ENCODE measurements at places on chromosomes 4 and X.
A peak's percentile ranks its signal among the peaks of the same experiment; 100 is the strongest.

DNA sequence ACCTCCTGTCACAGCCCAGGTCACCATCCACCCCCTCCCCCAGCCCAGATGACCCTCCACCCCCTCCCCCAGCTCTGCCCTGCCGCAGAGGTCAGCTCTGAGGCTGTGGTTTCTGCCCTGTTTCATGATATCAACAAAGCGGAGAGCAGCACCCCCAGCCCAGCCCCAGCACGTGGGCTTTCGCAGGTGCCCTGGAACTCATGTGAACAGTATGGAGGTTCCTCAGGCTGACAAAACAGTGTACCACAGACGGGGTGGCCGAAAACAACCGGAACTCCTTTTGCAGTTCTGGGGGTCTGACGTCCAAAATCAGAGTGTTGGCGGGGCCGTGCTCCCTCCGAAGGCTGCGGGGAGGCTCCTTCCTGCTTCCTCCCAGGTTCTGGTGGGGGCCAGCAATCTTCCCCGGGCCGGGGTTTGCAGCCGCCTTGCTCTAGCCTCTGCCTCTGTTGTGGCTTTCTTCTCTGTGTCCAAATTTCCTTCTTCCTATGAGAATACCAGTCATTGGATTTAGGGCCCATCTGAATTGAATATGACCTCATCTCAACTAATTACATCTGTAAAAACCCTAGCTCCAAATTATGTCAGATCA, 7.9 kb upstream of the PSAPL1 start:
- DNase-seq: no peak
- no peak overlapping the region for H3K27ac ChIP-seq
- H3K4me3 ChIP-seq: no peak overlapping the region

- H3K4me1 ChIP-seq: no peaks in the 10 kb centered on the region
- no peaks in the 10 kb centered on the region for H3K36me3 ChIP-seq
Measured at GRCh38 chrX:25158635-25159034, 142.9 kb upstream of the ARX start.

GRCh38 chr4:10879411-10880110, 195.0 kb upstream of the CLNK start:
- no peak overlapping the region for H3K4me3 ChIP-seq
- DNase-seq: no peak
- no peak overlapping the region for H3K27ac ChIP-seq
- H3K36me3 ChIP-seq: no peaks in the 10 kb centered on the region

DNA sequence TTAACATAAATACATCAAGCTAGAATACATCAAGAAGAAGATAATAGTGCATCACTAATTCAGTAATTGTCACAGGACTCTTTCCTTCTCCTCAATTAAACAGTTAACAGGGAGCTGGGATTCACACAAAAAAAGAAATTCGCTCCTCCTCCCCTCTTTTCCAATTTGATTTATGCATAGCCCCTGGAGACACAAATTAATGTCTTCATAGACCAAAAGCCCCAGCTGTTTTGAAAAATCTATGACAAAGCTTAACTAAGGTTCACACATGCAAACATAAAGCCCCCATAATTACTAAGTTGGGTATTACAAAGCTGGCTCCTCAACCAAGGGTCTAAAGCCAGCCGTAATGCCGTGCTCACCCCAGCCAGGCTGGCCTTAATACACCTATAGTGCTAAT, 61.2 kb downstream of the ENOX2 start:
- peaks cover 3% of the 10 kb centered on the region for H3K36me3 ChIP-seq
- no peak overlapping the region for H3K4me3 ChIP-seq
- H3K27ac ChIP-seq: no peak overlapping the region

DNA sequence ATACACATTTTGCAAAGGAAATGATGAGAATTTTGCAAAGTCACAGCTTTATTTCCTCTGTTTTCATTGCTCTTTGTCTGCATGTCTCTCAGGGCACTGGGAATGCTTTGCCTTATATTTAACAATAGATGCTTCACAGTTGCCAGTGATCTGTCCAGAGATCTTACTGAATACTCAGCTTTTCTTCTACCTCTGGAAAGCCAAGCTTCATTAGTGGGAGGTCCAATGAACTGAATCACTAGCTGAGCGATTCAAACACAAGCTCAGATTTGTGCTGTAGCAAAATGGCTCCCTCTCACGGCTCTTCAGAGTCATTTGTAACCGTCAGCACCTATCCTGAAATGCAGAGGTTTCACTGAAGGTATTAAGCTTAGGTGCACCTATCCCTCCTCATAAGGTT, 138.9 kb downstream of the DCLK2 start:
- no peaks in the 10 kb centered on the region for H3K36me3 ChIP-seq
- H3K4me3 ChIP-seq: no peak overlapping the region
- no peaks in the 10 kb centered on the region for H3K27me3 ChIP-seq
- H3K27ac ChIP-seq: no peak overlapping the region

DNA sequence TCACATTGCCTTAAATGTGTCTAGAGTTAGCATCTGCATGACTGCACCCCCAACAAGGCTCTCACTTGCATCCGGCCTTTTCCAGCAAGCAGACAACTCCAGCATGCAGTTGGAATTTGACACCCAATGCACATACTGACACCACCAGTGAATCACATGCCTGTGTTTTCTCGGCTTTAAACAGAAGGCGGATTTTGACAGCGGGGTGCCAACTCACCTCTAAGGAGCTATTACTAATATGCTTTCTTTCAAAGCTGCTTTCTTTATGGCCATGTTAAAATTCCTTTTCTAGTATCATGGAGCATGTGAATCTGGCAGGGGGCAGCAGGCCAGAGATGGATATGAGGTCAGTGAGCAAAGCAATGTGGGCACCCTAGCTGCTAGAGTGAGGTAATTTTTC, 78.0 kb upstream of the CLNK start:
- no peaks in the 10 kb centered on the region for H3K27me3 ChIP-seq
- peaks cover 2% of the 10 kb centered on the region for H3K4me1 ChIP-seq
- DNase-seq: no peak
- peaks cover 13% of the 10 kb centered on the region for H3K36me3 ChIP-seq

GRCh38 chr4:78940752-78941151, 1.5 kb upstream of the PAQR3 start:
- H3K36me3 ChIP-seq: no peaks in the 10 kb centered on the region
- H3K27ac ChIP-seq: no peak overlapping the region
- no peaks in the 10 kb centered on the region for H3K27me3 ChIP-seq

DNA sequence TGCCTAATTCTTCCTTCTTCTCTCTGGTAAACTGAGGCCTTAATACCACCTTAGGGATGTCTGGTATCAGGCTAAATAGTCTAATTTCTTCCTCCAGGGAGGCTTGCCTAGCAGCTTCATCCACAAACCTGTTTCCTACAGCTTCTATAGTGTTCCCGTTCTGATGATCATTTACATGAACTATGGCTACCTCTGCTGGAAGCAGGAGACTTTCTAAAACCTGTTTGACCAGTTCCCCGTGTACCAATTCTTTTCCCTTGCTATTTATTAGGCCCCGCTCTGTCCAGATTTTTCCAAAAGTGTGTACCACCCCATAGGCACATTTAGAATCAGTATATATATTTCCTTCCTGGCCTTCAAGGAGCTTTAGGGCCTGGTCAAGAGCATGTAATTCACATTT, 5.8 kb upstream of the USP38 start:
- no peak for DNase-seq
- peaks cover 41% of the 10 kb centered on the region for H3K36me3 ChIP-seq
- H3K4me3 ChIP-seq: no peak overlapping the region
- peaks cover 6% of the 10 kb centered on the region for H3K4me1 ChIP-seq
- no peaks in the 10 kb centered on the region for H3K27me3 ChIP-seq

GRCh38 chr4:112517067-112517634, 1.2 kb upstream of the NEUROG2 start:
- H3K27ac ChIP-seq: peak overlapping the region; percentile 32
- no peak for DNase-seq
- H3K27me3 ChIP-seq: peaks cover 89% of the 10 kb centered on the region
- H3K36me3 ChIP-seq: peaks cover 3% of the 10 kb centered on the region

DNA sequence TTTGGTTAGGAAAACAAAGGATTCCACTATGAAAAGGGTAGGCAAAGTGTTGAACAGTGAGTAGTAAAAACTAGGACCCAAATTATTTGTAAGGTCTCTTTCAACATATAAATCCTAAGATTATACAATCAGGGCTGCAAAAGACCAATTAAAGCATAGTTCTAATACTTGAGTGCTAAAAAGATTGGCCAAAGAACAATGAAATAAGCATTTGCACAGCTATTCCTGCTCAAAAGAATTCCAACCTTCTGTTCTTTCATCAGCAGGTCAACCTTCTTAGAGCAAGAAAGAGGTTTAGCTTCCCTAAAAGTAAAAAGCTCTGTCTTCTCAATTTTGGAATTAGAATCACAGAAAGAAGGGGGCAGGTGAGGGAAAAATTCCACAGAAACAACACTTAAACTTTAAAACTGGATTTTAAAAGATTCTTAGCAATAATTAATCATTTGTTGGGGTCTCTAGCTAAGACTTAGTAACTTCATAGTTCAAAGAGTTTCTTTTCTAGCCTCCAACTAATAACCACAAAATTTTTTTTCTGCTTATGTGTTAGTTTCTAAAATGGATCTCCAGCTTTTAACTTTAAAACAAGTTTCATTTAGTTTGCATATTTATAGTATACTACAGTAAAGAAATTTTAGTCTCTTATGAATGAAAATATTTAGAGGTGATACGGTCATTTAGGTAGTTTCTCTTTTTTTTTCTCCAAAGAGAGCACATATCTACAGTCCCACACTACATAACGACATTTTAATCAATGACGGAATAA, 16.3 kb downstream of the TSPAN5 start:
- DNase-seq: no peak
- H3K4me3 ChIP-seq: no peak overlapping the region
- no peaks in the 10 kb centered on the region for H3K27me3 ChIP-seq
- peaks cover 13% of the 10 kb centered on the region for H3K4me1 ChIP-seq

Measured in stimulated activated naive B cell treated with anti-CD40 and anti-IgM and Interleukin-4, amounts not matched to agents 10 μg/mL and 1 μg/mL and 100 μg/mL, for 72 hours (primary cell).